ENCODE measurements at places on chromosomes 11 and 22. TPM values are rescaled to one million over a fixed set of nuclear protein-coding genes. Genes with fewer than 3 reads are reported as not detected.

USP35 gene
- total RNA-seq, result 9.3 TPM

DNA sequence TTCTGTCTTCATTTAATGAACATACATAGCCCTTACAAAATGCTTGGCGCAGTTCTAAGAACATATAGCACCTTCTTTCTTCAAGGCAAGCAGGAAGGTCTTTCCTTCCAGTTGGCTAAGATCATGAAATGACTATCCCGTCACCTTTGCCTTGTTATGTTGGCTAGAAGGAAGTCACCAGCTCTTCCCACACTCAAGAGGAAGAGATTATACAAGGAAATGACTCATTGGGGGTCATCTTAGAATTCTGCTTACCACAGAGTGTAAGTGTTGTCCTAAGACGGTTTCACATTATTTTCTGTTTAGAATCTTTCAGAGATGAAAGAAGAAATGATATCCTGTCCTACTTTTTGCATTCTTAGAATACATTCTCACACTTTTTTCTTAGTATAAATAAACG, 808.0 kb upstream of the LUZP2 start:
- no peak for DNase-seq

DNA sequence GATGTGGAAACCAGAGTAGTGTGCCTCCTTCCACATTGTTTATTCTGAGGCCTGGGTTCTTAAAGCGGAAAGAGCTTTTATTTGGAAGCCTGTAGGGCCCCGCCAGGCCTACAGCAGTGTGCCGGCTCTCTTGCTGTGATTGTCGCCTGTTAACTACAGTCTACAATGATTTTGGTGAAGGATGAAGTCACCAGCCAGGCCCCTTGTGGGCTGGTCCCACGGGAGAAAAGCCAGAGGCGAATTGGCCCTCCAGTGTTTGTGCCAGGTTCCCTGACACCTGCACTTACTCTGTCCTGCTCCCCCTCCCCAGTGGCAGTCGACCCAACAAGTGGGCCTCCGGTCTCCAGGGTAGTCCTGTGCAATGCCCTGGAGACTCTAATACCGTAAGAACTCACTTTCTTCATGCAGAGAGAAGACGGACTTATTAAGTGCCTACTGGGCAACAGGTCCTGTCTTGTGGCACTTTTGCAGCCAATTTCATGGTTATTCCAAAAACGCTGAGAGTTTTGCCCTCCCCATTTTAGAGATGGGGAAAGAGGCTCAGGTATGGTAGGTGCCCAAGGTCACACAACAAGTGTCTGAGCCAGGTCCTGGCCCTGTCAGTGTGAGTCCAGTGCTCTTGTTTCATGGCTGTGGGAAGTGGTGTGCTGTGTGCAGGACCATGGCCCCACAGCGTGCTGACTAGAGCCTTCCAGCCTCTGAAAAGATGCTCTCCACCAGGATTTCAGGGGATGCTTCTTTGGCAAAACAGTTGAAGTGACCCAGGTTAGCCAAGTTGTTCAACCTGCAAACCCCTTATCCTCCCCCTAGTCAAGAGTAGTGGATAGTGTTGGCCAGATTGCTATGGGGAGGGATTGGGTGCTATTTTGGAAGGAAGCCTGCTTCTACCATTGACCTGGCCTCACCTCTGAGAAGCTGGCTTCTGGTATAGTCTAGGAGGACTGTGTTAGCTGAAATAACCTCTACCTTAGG, 1.4 kb downstream of the MICAL2 start:
- DNase-seq, result no peak

MYOD1 gene
- total RNA-seq, result not detected

OOSP1 gene
- not detected for total RNA-seq

DNA sequence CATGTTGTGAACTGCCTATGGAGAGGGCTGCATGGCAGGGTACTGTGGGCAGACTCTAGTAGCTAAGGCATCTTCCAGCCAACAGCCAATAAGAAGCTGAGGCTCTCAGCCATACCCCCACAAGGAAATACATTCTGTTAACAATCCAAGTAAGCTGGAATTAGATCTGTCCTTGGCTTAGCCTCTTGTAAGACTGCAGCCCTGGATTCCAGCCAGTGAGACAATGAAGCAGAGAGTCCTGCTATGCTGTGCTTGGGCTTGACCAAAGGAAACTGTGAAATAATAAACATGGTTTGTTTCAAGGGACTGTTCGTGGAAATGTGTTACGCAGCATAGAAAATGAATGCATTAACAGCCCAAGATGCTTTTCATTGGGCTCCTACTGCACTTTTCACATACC, 1097.4 kb upstream of the CCDC90B start:
- DNase-seq, result no peak

DNA sequence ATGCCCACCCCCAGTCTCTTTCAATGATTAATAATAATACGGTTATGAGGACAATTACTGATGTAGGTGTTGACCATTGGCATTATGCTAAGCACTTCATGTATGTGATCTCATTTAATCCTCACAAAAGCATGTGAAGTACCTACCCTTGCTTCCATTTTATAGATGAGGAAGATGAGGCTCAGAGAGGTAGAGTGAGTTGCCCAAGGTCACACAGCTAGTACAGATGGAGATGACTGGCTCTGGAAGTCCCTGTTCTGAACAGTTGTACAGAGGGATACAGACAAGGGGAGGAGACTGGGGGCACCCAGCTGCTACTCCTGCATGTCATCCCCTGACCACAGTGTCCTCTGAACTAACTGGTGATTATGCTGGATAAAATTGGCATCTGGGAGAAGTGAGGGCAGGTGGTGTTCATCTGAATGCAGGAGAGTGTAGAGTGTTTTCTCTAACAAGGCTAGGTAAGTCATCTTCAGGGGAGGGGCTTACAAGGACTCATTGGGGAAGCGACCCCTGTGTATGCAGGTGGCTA, 43.2 kb downstream of the KIAA1671 start:
- no peak for DNase-seq

DNA sequence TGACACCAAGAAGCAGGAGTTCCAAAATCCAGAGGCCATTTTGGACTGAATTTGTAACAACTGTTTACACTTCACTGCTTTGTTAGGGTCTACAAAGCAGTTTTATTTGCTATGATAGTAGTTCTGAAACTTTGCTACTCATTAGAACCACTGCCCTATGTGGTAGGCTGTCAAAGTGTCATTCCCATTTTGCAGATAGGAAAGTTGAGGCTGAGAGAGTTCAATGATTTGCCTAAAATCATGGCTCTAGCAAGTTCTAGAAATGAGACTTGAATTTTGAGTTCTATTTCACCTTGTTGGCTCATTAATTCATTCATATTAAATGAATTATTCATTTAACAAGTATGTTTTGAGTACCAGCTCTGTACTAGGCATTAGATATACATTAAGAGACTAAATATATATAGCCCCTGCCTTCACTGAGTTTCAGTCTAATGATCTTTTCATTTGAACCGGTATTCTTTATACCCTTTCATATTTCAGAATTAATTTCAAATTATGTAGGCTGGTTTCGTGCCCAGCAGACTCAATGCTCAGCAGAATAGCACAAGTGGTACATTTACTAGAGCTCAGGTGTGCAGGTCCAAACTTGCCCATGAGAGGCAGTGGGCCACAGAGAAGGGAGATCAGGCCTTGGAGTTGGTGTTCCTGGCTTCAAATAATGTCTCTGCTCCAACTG, 93.5 kb downstream of the ME3 start:
- no peak for DNase-seq

- no peak for DNase-seq
Measured at GRCh38 chr22:29346659-29347058, 31.2 kb upstream of the RASL10A start.

DNA sequence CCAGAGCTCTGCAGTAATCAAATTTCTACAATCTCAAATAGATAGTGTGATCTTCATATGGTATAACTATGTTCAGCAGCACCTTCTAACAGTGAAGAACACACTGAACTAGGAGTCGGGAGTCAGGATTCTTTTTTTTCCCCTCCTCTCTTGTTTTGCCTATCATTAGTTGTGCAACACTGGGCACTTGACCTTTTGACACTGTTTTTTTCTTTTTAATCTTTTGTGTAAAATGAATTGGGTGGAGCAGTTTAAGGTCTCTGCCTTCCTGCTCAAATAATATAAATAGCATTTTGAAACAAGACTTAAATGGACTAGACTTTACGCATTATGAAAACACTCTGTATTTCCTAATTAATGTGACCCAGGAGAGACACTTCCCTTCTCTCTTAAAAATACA, 39.7 kb downstream of the CTSC start:
- no peak for DNase-seq

DNA sequence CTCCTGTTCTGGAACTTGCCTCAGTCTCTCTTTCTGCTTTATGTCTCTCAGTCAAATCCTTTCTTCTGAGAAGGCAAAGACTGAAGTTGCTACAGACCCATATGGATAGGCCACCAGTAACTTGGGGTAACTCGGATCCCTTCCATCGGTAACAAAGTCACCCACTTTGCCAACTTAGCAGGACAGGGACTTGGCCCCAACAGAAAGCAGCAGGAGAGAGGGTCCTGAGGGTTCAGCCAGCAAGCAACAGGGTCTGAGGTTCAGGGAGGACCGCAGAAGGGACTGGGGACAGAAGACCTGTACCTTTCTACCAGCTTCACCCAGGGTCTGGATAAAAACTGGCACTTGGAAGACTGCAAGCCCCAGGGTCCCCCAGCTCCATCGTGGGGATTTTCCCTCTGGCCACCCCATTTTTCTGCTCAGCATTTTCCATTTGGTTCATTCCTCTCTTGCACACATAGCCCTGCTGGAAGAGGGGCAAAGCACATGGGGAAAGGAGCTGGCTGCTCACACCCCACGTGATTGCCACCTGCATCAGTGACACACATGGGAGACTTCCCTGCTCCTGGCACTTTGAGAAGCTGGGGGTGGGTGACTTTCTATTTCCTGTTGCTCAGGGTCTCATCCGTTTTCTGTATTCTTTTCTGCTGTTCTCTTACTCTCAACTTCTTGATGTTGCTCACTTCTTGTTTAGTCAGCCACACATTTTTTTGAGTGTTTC, 34.6 kb upstream of the GNAZ start:
- DNase-seq, result no peak

DNA sequence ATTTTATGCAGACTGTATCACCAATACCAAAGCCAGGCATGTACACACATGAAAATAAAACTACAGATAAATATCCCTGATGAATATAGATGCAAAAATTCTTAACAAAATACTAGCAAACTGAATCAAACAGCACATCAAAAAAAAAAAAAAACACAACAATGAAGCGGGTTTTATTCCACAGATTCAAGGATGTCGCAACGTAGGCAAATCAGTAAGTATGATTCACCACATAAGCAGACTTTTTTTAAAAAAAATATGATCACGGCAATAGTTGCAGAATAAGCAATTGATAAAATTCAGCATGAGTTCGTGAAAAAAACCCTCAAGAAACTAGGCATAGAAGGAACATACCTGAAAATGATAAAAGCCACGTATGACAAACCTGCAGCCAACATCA, 21.3 kb downstream of the OR51F1 start:
- no peak for DNase-seq

DNA sequence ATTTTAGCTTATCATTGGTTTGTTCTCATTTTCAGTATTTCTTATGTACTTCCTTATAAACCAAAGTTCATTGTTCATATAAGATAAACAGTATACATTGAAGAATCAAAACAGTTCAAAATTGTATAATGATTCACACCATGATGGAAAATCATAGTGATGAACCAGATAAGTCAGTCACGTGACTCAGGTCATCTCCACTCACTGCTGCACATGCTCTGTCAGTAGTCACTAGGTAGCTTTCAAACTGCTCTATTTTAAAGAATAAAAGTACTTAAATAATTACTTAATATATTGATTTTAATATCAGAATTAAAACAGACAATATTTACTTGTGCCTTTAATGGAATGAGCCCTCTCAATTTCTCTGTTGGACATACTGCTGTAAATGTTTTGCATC, 37.5 kb downstream of the PDHX start:
- DNase-seq, result no peak

- no peak for DNase-seq
Measured at GRCh38 chr11:134751031-134751585, 339.1 kb upstream of the B3GAT1 start.

PRRG4 gene
- not detected for total RNA-seq

DNA sequence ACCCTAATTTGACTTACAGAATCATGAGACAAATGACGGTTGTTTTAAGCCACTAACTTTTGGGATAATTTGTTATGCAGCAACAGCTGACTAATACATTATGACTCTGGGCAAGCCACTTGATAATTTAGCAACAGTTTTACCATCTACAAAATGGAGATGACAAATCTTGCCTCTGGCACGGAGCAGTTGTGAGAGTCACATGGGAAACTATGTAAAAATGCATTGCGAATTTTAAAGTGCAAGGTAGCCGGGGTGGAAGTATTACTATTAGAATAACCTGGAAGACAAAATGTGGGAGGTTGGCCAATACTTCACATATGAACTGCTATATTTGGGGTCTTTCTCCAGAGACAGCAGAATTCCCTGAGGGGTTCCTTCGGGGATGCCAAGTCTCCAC, 328.7 kb downstream of the CTTN start:
- no peak for DNase-seq

DNA sequence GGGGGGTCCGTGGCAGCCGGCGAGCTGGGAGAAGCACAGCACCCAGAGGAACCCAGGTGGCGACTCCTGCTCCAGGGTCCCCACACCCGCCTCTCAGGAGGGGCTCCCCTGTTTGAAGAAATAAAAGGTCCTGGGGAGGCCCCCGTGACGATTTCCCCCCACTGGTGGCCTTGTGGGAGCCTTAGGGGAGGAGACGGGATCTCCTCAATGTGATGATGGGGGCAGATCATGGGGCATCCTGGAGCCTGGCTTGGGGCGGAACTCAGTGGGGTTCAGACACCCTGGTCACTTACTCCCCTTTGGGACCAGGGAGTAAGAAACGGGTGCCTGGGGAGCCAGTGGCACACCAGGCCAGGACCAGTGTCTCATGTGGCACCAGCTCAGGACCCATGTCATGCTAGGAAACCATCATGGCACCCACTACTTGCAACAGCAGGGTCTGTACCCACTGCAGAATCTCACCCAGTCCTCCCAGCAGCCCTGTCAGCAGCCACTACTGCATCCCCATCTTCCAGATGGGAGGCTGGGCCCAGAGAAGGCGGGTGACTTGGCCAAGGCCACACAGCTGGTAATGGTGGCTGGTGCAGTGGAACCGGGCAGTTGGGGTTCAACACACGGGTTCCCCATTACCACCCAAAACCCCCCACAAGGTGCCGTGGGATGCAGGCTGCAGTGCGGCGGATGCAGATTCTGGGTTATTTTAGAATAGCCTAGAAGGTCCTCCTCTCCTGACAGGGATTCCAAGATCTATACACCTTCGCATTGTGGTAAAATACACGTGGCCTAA, 130.7 kb downstream of the CTTN start:
- no peak for DNase-seq

DNA sequence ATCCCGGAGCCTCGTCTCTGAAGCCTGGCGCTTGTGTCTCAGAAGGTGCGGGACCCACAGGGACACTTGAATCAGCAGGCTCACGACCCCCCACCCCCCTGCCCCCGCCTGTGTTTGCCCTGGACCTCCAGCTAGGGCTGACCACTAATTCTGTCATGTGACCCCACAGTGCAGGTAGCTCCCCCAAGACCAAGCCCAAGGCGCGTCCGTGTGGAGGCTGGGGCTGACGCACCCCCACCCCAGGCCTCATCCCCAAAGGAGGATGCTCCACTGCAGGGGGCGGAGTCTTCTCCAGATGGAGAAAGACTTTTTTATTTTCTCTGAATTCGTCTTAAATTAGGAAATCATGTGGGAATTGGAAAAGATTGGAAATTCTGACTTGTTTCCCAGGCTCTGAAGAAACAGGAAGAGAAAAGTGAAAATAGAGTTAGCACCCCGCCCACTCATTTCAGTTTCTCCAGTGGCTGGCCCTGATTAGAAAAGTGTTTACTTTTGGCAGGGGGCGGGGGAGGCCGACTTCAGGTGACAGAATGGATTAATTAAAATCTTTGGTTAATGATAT, 1.0 kb upstream of the RELA start:
- no peak for DNase-seq

Data from HFFc6 (cell line).